ENCODE measurements at places on chromosomes 13 and 19.

- no peak for DNase-seq
These were observed 32.1 kb downstream of the TSHZ3 start for GRCh38 chr19:31317093-31317492.

GRCh38 chr13:36758345-36758744 is 60.7 kb upstream of the RFXAP start:
- no peak for DNase-seq

GRCh38 chr13:110797230-110797877 is 83.9 kb downstream of the ING1 start:
- no peak for DNase-seq

DNA sequence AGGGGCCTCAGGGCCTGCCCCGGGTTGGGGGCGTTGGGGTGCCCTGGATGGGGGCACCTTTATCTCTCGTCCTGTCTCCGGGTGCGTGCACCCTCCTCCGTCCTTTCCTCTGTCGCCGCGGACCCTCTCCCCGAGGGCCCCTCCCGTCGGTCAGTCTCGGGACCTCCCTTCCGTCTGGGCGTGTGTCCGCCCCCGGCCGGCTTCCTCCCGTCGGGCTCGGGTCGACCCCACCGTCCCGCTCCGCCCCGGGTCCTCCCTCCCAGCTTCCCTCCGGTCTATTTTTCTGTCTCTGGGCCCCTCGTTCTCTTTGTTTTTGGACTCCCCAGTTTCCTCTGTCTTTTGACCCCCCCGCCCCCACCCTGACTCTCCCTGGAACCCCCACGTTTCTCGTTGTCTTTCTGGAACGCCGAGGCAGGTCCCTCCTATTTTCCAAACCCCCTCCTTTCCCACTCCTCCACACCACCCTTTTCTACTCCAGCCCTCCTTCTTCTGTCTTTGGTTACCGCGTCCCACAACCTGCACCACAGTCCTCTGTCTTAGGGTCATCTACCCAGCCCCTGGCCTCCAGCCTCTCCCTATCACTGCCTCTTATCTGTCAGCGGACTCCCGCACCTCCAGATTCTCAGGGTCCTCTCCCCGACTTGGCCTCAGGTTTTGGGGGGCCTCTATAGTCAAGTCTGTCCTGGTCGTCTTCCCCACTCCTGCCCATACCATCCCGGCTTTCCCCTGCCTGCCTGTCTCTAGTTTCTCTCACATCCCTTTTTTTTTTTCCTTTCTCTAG is 757 bp downstream of the EGLN2 start:
- DNase-seq = no peak

GRCh38 chr19:2021453-2022140 is 6.1 kb upstream of the BTBD2 start:
- DNase-seq = no peak

DNA sequence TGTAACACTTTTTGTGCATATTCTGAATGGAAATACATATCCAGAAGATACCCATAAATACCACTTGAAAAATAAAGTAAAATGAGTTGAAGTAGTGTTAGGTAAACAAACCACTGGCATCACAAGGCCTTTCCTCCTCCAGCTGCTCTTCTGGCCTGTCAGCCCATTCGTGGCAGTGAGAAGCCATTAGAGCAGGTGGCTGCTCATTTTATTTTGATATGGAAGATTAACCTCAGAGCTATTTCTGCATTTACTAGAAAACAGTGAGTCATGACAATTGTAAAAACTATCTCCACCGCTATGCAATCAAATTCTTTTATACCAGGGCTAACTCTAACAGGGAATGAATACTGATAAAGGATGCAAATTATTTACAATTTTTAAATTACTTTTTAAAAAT is 2898.1 kb downstream of the PCDH9 start:
- no peak for DNase-seq

GRCh38 chr19:32459204-32459865 is 53.8 kb downstream of the DPY19L3 start:
- DNase-seq = no peak

- no peak for DNase-seq
These were observed 10.7 kb downstream of the PIBF1 start for GRCh38 chr13:72792640-72793039.

GRCh38 chr19:7356899-7357627 is 8.3 kb downstream of the ARHGEF18 start:
- no peak for DNase-seq

DNA sequence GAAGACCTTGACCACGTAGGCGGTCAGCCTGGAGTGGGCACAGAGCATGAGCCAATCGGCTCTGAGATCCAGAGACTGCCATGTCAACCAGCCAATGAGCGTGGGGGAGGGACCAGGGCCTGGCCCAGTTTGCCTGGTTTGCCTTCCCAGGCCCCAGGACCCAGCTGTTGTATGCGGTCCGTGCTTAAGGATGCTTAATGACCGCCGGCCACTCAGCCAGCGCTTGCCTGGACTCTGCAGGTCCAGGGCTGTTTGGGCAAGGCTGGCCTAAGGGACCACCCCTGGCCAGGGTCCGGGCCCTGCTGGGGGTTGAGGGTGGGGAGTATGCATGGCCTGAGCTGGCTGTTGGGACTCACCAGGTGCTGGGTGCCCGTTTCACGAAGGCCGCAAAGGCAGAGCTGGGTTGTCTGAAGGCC is 23.1 kb upstream of the TNFSF14 start:
- no peak for DNase-seq

GRCh38 chr13:43848001-43848649 is 31.4 kb downstream of the CCDC122 start:
- no peak for DNase-seq

- peak; percentile 37 for DNase-seq
These were observed 12.0 kb upstream of the KCNC3 start for GRCh38 chr19:50341091-50341564.

All from CD4-positive, alpha-beta T cell treated with Interleukin-15 for 1 hour (primary cell).